GOT3 (cell line): ENCODE measurements at places on chromosomes 7 and 10.

DNA sequence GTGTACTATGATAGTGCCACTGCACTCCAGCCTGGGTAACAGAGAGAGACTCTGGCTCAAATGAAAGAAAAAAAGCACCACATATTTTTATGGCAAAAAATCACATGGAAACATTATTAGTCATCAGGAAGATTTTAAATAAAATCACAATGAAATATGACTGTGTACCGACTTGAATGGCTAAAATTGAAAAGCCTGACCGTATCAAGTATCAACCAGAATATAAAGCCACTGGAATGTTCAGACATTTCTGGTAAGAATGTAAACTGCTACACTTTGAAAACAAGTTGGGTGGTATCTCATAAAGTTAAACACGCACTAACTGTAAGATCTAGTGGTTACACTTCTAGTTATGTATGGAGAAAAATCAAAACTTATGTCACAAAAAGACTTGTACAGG, 306.7 kb upstream of the MBL2 start:
- no peak for DNase-seq

DNA sequence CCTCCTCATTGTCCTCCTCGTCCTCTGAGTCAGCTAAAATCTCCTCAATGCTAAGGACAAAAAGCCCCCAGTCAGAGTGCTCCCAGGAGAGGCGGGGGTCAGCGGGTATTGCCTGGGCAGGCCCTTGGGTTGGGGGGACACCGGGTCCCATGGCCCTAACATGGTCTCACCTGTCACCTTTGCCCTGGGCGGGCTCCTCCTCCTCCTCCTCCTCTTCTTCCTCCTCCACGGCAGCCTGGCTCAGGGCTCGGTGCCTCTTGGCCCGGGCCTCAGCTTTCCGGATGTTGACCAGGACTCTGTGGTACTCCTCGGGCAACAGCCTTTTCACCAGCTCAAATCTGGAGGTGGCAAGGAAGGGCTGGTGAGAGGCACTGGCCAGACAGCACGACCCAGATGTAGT, 32.0 kb upstream of the FRAT2 start:
- no peak for DNase-seq

DNA sequence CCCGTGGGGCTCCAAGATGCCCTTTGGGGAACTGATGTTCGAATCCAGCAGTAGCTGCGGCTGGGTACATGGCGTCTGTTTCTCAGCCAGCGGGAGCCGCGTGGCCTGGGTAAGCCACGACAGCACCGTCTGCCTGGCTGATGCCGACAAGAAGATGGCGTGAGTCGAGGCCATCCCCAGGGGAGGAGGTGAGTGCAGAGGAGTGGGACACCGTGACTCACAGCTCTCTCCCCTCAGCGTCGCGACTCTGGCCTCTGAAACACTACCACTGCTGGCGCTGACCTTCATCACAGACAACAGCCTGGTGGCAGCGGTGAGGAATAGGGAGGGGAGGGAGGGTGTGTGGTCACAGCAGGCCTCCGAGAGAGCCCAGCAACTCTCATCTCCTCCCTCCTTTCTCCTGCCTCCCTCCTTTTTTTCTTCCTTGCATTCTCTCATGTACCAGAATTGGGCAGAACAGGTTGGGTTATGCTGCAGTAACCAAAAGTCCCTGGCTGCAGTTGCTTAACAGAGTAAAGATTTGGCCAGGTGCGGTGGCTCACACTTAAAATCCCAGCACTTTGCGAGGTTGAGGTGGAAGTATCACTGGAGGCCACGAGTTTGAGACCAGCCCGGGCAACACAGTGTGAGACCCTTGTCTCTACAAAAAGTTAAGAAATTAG, 16.5 kb downstream of the ARPC1B start:
- no peak for DNase-seq

DNA sequence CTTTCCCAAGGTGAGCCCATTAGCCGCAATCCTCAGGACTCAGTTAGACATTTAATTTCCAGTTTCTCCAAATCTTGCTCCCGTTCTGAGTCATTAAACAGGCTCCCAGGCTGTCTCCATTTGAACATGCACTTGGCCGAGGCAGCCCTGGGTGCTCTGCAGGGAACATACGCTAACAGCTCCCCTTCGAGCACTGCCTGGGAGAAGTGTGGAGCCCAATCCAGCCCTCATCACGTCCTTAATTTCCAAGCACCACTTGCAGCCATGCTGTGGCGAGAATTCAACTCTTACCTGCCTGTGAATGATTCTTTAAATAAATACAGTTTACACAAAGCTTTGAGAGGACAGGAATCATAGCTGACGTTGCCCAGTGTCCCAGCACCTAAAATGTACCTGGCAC, 218.2 kb downstream of the CCSER2 start:
- no peak for DNase-seq

- no peak for DNase-seq
These were observed 623.9 kb downstream of the SORCS1 start for GRCh38 chr10:106540645-106541044.

GRCh38 chr7:156019776-156020565, 207.7 kb upstream of the SHH start:
- DNase-seq, result no peak

- DNase-seq, result no peak
These were observed 176.2 kb upstream of the CSTF2T start for GRCh38 chr10:51875610-51876009.

DNA sequence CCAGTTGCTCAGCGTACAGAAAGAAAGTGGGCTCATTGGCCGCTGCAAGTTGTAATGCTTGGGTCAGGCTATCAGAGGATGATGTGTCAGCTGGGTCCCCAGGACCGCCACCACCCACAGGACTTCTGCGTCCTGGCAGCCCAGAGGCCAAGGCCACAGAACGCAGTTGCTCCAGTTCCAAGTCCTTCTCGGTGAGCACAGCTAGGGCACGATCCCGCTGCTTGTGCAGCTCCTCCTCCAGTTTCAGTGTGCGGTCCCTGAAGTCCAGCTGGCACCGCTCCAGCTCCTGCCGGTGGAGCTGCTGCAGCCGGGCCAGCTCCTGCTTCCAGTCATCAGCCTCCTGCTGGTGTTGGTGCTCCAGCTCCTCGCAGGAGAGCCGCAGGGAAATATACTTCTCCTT, 3.0 kb downstream of the GCC1 start:
- no peak for DNase-seq

GRCh38 chr7:48139459-48139858, 31.8 kb upstream of the ABCA13 start:
- DNase-seq, result no peak

DNA sequence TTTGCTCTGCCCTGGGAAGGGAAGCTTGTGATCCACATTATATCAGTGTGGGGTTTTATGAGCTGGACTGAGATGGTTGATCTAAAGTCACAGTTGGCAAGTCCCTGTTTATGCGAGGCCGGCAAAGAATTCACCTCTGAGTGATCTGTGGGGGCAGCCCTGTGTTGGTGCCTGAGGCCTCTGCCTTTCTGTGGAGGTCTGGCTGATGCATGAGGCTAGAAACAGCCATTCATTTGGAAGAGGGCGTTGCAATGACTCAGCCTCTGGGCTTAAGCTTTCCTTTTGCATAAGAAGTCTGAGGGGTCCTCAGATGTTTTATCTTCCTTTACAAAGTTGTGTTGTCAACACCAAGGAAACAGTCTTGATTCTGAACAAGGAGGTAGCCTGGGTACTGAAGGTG, 126.9 kb downstream of the MGMT start:
- no peak for DNase-seq

- DNase-seq, result no peak
These were observed 124.3 kb upstream of the CACNA2D1 start for GRCh38 chr7:82567841-82568240.

- DNase-seq, result no peak
These were observed 91.2 kb downstream of the GTF2IRD1 start for GRCh38 chr7:74544706-74545469.

- DNase-seq, result no peak
These were observed 126.0 kb downstream of the GATA3 start for GRCh38 chr10:8180360-8181109.

- DNase-seq, result no peak
These were observed 103.6 kb downstream of the AHR start for GRCh38 chr7:17401791-17402627.

DNA sequence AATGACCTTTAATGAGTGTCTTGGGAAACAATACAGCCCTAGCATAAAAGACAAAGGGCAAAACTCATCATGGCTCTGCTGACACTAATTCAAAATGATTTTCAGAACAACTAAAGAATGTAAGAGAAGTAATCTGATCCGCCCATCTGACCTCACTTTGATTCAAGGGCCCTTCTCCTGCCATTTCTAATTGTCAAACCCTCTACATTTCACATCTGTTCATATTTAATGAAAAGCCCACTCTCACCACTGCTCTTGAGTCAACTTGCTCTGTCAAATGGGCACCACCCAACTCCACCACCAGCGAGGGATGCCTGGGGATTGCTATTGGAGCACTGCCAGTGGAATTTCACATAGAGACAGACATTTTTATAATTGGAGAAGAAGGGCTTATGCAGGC, 639.2 kb downstream of the KCNMA1 start:
- no peak for DNase-seq

DNA sequence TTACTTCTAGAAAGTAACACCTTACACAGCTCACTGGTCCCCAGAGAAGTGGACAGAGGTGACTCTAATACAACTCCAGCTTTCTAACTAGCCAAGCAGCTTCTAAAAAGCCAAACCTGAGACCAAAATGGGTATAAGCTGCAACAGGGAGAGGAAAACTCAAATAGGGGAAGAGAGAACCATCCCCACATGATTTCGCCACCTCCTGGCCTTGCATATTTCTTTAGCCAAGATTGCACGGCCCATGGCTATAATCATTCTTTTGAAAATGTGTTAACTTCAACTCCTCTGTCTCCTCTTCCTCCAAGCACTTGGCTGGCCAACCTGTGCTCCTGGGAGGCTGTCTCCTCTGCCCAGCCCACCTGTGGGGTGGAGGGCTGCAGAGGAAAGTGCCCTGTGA, 28.7 kb downstream of the NUP42 start:
- DNase-seq, result no peak

GRCh38 chr7:33075818-33076518, 13.4 kb upstream of the NT5C3A start:
- no peak for DNase-seq

GRCh38 chr10:15744217-15744865, 24.6 kb upstream of the ITGA8 start:
- no peak for DNase-seq

DNA sequence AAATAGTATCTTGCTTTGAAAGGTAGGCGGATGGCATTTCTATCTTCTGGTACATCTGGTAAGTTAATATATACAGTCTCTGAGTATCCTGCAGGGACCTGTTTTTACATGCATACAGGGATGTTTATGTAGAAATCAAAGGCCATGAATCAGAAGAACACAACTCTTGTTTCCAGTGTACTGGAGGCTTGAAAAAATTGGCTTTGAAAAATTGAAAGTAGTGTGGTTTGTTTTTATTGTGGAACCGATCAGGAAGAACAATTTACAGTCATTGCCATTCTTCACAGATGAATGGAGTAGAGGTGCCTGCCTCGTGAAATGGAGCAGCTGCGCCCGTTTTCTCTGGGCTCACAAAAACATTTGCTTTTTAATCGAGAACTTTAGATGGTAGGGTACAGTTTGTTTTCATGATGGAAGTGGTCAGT, 54.0 kb upstream of the RPA3 start:
- no peak for DNase-seq

DNA sequence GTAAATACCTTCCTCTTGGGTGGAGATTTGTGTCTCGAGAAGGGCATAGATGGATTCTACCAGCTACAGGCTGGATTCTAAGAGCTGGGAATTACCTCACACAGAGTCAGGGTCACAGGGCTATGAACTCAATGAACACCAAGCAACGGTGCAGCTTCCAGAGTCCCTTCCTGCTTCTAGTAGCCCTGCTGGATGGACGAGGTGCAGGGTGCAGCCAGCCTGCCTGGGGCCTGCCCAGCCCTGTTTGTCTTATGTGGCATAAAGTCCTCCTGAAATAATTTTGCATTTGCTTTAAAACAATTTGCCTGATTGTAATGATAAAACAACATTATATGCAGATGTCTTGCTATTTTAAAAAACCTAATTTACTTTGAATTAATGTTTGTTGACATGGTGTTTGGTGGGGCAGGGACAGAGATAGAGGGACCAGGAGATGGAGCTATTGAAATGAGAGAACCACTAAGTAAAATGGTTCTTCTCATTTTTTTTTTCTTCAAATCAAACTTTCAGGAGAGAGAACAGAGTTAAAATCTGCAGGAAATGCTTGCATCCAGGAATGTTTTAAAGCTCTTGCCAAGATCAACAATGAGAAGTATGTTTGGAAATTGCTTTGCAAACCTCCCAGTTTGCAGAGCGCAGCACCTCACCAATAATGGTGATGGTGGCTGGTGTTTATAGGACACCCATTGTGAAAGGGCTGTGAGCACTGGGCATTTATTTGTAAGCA, 305.4 kb upstream of the PODXL start:
- no peak for DNase-seq

DNA sequence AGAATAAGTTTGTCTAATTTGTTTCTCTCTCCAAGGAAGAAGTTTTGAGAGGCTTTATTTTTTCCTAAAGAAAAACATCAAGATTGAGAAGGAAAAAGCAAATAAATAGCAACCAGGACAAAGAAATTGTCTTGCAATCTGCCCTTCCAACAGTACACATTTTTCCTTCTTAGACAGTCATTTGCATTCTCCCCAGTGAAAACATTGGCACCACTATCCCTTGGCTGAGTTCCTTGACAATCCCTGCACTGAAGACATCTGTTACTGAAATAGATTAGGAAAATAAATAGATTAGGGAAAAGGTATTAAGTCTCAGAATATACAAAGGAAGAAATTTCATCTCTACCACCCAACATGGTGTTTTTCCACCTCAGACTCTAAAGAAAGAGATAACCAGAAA, 12.2 kb upstream of the TMEM243 start:
- no peak for DNase-seq

DNA sequence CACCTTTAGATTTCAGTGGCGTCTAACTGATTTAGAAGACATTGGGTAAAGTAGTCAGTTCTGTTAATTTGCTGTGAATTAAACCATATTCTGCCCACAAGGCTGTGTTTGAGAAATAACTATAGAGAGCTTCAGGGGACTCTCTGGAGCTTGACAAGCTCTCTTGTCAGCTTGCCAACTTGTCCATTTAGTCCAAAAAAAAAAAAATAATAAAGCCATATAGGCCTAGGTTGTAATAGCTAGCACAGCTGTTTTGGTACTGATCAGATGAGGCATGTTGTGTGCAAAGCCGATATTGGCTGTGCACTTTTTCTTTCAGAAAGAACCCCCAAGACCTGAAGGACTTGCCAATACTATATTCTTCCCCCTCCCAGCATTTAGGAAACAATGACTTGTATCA, 20.2 kb upstream of the ZNF282 start:
- no peak for DNase-seq

- DNase-seq, result no peak
These were observed 23.9 kb upstream of the SPAM1 start for GRCh38 chr7:123901101-123901500.

DNA sequence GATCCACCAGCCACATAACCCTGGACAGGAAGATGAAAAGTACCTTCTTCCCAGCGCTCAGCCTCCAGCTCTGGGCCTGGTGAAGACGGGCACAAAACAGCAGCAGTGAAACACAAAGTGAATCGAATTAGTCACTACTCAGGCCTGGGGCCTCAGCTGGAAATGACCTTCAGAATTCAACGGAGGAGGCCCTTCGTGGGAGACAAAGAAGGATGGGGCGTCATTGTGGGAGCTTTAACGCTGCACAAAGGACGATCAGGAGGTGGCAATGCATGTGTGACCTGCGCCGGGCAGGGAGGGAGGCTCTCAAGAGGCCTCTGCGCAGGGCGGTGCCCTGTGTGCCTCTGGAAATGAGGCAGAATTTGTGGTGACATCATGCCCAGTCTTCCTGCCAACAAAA, 161.9 kb downstream of the DNAJB6 start:
- DNase-seq, result no peak

GRCh38 chr10:92627845-92628480, 35.0 kb downstream of the KIF11 start:
- no peak for DNase-seq

- DNase-seq, result no peak
These were observed 117.2 kb downstream of the C7orf25 start for GRCh38 chr7:42794673-42795072.
